H9 (cell line): ENCODE measurements at places on chromosomes 2 and 18.
A peak's percentile ranks its signal among the peaks of the same experiment; 100 is the strongest.

DNA sequence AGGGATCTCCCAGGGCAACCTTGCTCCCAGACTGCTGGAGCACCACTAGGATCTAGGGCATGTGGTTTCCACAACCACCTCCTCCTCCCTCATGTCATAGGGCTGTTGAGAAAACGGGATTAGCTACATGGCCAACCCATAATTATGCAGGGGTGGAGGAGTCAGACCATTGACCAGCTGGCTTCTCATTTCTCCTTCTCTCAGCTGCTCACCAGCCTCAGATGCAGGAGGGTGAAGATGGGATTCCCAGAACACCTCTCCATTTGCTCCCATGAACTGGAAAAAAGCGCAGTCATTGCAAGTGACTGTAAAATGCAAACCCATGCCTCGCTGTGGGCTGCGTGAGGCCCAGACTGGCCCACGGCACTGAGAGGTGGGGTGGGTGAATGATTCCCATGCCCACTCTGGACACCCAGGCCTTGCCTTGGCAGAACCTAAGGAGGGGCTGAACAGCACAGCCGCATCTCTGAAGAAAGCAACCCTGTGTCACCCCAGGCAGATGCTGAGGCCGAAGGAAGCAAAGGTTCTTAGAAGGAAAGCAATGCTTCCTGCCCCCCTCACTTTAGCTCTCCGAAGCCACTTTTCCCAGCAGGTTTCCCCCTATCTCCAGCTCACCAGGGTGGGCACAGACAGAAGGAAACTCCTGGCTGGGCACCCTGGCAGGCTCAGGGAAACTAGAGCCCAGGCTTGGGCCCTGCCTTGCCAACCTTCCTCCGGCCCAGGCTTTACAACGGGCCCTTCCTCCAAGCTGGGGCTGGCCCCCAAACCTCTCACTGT lies 69.6 kb upstream of the RTN4 start:
- no peak overlapping the region for H3K27ac ChIP-seq
- H3K27me3 ChIP-seq, result no peaks in the 10 kb centered on the region
- H3K4me3 ChIP-seq, result no peak overlapping the region

DNA sequence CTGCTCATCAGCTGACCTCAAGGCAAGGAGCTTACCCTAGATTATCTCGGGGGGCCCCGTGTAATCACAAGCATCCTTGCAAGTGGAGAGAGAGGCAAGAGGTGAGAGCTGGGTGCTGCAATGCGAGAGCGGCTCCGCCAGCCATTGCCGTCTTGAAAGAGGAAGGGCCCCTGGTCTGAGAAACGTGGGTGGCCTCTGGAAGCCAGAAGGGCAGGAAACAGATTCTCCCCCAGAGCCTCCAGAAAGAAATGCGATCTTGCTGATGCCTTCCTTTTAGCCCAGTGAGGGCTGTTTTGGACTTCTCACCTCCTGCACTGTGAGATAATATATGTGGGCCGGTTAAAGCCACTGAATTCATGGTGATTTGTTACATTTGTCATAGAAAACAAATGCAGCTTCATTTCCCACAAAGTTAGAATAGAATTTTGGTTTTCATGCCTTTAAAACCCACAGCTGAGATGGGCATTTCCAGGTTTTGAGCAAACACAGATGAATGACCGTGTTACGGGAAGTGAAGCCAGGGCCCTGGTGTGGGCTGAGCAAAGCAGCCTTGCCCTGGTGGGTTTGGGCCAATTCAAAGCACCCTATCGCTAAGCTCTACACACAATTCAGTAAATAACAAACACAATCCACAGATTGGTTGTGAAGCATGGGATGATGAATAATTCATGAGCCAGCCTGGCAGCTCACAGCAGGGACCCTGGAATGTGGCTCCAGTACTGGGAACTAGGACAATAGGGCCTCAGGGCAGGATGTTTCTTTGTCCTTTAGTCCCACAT lies 319.9 kb upstream of the HS6ST1 start:
- peaks cover 16% of the 10 kb centered on the region for H3K4me1 ChIP-seq
- peak overlapping the region; percentile 96 for H3K27ac ChIP-seq
- DNase-seq, result peak; percentile 94
- no peaks in the 10 kb centered on the region; the same call in 2 of the 3 replicates for H3K36me3 ChIP-seq
- no peak overlapping the region for H3K4me3 ChIP-seq

- H3K36me3 ChIP-seq, result no peaks in the 10 kb centered on the region
- H3K4me3 ChIP-seq, result no peak overlapping the region
These were observed 57.8 kb downstream of the PKDCC start for GRCh38 chr2:42105330-42106256.

DNA sequence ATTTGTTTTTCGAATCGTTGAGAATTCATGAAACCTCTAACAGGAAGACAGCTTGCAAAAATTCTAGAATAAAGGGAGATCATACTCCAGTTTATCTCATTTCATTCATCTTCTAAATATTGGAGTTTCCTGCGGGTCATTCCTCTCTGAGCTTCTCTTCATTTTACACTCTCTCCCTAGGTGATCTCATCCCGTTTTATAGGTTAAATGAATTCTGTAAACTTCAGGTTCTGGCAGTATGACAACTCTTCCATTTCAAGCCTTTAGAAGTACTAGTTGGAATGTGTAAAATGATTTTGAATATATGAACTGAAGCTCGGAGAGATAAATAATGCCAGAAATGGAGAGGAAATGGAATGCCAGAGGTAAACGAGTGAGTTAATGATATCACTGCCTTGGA lies 312.4 kb downstream of the METTL4 start:
- H3K4me1 ChIP-seq, result no peaks in the 10 kb centered on the region
- H3K36me3 ChIP-seq, result peaks cover 2% of the 10 kb centered on the region; the same call in 2 of the 3 replicates
- H3K27me3 ChIP-seq, result no peaks in the 10 kb centered on the region
- H3K27ac ChIP-seq, result no peak overlapping the region

- no peak for DNase-seq
- no peak overlapping the region for H3K4me3 ChIP-seq
- no peak overlapping the region for H3K27ac ChIP-seq
- no peaks in the 10 kb centered on the region for H3K27me3 ChIP-seq
These were observed 91.5 kb upstream of the NOSTRIN start for GRCh38 chr2:168710754-168711467.

GRCh38 chr2:172038604-172039003 lies 38.9 kb downstream of the METAP1D start:
- H3K4me1 ChIP-seq, result no peaks in the 10 kb centered on the region
- no peaks in the 10 kb centered on the region; the same call in 2 of the 3 replicates for H3K36me3 ChIP-seq
- H3K27ac ChIP-seq, result no peak overlapping the region
- no peaks in the 10 kb centered on the region for H3K27me3 ChIP-seq
- H3K4me3 ChIP-seq, result no peak overlapping the region

- no peaks in the 10 kb centered on the region for H3K36me3 ChIP-seq
- no peak overlapping the region for H3K27ac ChIP-seq
- 0 out of 2 replicates have a peak, but pooled peaks cover 2% of the 10 kb centered on the region for H3K4me1 ChIP-seq
These were observed 78.4 kb upstream of the ZNF516 start for GRCh38 chr18:76573325-76574025.

DNA sequence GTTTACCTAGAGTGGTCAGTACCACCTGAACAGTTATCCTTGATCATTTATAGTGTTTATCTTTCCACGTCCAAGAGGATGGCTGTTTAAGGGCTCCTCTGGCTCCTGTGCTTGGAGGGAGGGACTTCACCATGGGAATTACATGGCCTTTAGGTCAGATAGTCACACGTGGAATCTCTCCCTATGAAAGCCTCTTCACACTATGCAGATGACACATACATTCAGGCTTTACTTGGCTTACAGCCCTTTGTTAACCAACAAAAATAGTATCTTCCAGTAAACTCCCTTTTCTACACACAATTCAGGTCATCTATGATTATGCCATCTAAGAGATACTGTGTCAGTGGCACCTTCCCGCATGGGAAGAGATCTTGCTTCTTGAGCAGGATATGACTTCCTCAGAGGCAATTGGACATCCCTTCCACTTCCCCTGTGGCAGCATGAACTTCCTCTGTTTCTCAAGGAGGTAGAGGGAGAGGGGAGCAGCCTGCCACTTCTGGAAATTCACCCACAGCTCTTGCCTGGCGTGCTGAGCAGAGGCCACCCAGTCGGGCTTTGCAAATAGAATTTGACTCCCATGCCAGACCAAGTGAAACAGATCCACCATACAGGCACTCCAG lies 53.5 kb downstream of the COLEC12 start:
- no peak overlapping the region for H3K4me3 ChIP-seq
- H3K36me3 ChIP-seq, result peaks cover 5% of the 10 kb centered on the region; the same call in 1 of the 2 replicates
- DNase-seq, result no peak
- no peaks in the 10 kb centered on the region for H3K27me3 ChIP-seq
- H3K4me1 ChIP-seq, result no peaks in the 10 kb centered on the region
- H3K27ac ChIP-seq, result no peak overlapping the region

DNA sequence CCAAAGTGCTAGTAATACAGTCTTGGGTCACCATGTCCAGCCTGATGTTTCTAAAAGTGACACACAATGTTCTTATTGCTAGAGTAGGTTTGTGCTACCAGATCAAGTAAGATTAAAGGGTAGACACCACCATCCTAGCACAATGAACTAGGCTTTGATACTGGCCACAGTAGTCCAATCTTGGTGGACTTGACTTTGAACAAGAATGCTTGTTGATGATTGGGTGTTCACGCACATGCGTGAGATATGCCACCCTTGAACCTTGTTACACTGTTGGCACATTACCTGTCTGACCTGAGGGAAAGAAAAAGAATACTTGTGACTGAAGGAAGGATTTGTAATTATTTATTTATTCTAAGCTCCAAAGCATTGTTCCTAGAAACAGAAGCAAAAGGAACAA lies 72.1 kb upstream of the EMILIN2 start:
- H3K4me3 ChIP-seq, result no peak overlapping the region
- H3K27me3 ChIP-seq, result no peaks in the 10 kb centered on the region
- H3K4me1 ChIP-seq, result no peaks in the 10 kb centered on the region
- DNase-seq, result no peak

GRCh38 chr2:39805936-39806608 lies 27.0 kb upstream of the THUMPD2 start:
- no peaks in the 10 kb centered on the region for H3K4me1 ChIP-seq
- H3K27me3 ChIP-seq, result no peaks in the 10 kb centered on the region
- H3K27ac ChIP-seq, result no peak overlapping the region
- H3K4me3 ChIP-seq, result no peak overlapping the region
- no peak for DNase-seq

DNA sequence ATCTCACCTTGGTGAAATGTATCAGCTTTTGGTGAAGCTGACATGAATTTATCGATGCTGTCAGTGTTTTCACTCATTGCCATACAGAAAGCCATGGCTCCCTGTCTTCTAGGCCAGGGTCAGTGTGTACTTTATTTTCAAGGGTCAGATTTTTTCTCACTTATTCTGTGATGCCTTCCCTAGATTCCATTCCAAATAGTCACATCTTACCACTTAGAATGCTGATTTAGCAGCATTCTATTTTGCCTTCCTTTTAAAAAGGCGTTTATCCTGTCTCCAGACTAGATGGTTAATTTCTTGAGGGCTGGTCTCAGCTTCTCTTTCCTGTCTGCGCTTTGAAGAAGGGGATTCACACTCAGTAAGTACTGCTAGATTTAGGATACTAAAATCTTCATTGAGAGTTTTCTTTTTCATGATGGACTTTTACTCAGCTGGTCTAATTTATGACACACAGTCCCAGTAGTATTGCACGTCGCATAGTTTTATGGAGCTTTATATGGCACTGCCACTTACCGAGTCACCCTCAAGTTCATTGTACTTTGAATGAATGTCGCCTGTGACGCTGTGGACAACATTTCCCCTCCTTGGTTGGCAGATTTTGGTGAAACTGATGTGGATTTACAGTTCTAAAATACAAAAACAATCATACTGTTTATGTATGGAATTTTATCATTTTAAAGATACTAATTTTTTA lies 194.0 kb downstream of the ZNF407 start:
- H3K36me3 ChIP-seq, result no peaks in the 10 kb centered on the region
- no peak overlapping the region for H3K27ac ChIP-seq
- no peak overlapping the region for H3K4me3 ChIP-seq
- DNase-seq, result no peak
- no peaks in the 10 kb centered on the region for H3K4me1 ChIP-seq

DNA sequence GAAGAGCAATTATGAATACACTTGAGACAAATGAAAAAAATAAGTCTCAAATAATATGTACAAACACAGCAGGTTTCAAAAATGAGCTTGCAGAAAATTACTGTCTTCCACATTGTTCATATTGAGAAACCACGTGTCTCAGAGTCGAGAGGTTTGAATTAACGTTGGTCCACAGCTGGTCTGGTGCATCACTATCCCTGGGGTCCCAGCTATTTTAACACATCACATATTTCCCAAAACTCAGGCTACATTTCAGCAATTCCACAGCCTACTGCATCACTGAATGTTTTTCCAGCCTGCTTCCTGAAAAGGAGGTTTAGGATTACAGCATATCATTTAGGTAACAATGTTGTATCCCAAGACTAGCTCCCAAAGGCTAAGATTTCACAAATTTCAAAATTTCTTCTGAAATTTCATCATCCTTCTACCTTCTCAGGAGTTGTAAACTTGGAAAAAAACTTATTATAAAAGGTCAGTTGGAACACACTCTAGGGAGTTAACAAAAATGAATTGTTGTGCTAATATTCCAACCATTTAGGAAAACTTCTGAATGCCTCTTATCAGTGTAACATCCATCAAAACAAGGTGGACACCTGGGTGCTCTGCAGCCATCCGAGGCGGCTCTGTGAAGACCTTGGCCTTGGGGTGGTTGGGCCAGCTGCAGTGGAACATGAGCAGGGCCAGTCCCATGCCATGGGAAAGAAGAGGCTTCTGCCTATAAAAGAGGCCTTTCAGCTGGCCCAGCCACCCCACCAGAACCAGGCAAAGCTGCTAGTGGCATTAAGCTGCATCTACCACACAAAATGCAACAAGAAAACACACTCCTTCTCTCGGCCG lies 198.1 kb upstream of the RBBP8 start:
- H3K36me3 ChIP-seq, result no peaks in the 10 kb centered on the region
- no peak overlapping the region for H3K4me3 ChIP-seq
- no peaks in the 10 kb centered on the region for H3K27me3 ChIP-seq
- DNase-seq, result no peak

DNA sequence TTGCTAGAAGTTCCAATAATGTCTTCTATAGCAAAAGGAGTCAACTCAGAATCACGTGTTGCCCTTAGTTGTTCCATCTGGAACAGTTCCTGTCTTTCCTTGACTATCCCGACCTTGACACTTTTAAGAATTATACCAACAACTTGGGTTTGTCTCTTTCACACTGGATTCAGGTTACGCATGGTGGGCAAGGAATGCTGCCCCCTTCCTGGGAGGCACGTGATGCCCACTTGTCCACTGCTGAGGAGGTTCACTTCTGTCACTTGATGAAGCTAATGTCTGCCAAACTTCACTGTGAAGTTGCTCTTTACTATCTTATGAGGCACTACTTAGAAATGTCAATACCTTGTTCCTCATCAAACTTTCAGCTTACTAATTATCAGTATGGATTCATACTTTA lies 5.3 kb downstream of the COX5B start:
- peaks cover 60% of the 10 kb centered on the region for H3K36me3 ChIP-seq
- H3K4me1 ChIP-seq, result no peaks in the 10 kb centered on the region
- no peak for DNase-seq
- H3K27ac ChIP-seq, result no peak overlapping the region
- H3K27me3 ChIP-seq, result no peaks in the 10 kb centered on the region
- no peak overlapping the region for H3K4me3 ChIP-seq

- H3K4me1 ChIP-seq, result peaks cover 2% of the 10 kb centered on the region
- no peaks in the 10 kb centered on the region; the same call in 1 of the 3 replicates for H3K36me3 ChIP-seq
- H3K4me3 ChIP-seq, result peak overlapping the region; percentile 98
These were observed 787 bp upstream of the ADGRF3 start for GRCh38 chr2:26347286-26347865.
